ENCODE measurements at places on chromosomes 1 and 21.
A peak's percentile ranks its signal among the peaks of the same experiment; 100 is the strongest.

DNA sequence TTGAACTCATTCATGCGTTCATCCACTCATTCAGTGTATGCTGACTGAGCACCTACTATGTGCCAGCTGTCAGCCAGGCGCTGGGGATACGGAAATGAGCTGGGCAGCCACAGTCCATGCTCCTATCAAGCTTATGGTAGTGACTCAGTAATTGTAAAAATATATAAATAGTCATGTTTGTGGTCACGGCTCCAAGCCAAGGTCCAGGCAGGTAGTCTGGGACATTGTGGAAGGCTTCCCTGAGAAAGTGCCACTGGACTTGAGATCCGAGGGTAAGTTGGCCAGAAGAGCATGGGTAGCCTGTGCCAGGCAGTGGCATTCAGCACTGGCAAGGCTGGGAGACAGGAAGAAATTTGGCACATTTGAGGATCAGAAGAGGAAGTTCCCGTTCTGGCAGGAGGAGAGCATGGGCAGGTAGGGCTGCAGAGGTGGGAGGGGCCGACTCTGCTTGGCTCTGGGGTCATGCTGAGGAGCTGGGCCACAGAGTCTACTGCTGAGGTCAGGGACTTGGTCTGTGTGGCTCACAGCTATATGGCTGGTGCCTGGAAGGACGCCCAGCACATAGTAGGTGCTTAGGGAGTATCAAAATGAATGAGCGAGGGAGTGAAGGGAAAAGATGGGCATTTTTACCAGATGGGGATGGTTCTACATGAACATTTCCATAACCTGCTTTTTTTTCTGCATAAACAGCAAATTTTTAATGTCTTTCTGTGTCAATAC is 6.9 kb downstream of the PTPRF start:
- DNase-seq: no peak

DNA sequence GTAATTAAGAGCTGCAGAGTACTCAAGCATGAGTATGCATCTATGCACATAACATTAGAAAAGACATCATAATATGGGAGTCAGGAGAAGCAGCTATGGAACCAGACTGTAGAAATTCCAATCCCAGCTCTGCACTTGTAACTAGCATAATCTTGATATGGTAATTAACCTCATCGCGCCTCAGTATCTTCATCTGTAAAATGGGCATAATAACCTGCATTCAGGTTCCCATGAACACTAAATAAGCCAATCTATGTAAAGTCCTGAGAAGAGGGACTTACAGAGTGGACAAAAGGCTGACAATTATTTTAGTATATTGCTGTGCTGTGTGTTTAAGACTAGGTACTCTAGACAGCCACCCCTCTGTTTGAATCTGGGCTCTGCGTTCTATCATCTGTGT is 318.9 kb upstream of the USP25 start:
- DNase-seq: no peak

DNA sequence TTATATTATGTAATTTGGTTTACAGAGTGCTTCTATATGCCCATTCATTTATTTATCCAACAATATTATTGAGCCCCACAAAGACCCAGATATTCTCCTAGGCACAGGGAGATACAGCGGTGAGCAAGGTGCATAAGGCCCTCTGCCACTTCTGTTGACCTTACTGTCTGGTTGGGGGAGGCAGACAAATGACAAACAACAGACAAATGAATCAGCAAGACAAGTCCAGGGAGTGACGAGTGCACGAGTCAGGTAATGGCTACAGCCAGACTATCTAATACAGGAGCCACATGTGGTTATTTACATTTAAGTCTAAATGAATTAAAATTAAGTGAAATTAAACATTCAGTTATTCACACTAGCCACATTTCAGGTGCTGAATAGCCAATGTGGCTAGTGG is 22.0 kb upstream of the BCAR3 start:
- DNase-seq: peak; percentile 21

GRCh38 chr1:8962812-8963530 is 17.3 kb downstream of the CA6 start:
- DNase-seq: peak; percentile 26

- DNase-seq: no peak
Measured at GRCh38 chr1:195306281-195306680, 1302.0 kb downstream of the KCNT2 start.

DNA sequence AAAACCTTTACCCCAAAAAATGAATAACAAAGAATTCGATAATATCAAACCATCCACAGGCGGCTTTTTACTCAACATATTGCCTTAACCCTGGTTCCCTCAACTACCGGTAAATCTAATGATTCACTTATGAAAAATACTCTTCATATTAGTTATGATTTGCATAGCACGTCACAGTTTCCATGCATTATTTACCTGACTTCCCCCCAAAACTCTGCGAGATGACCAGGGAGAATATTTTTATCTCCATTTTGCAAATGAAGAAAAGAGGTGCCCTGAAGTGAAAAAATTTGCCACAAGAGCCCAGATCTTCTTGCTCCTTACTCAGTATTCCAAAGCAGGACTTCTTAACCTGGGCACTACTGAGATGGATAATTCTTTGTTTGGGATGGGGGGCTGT is 2.9 kb downstream of the JAK1 start:
- no peak for DNase-seq

GRCh38 chr1:99621340-99621901 is 24.5 kb upstream of the PALMD start:
- no peak for DNase-seq

- DNase-seq: peak; percentile 96
Measured at GRCh38 chr1:198156745-198157240, at the start of gene NEK7. TSS of gene NEK7 (plus strand) at chr1:198156998. CDS start at chr1:198232581, 75,583 bp downstream.

GRCh38 chr1:59329412-59330053 is 32.6 kb downstream of the FGGY start:
- DNase-seq: no peak

DNA sequence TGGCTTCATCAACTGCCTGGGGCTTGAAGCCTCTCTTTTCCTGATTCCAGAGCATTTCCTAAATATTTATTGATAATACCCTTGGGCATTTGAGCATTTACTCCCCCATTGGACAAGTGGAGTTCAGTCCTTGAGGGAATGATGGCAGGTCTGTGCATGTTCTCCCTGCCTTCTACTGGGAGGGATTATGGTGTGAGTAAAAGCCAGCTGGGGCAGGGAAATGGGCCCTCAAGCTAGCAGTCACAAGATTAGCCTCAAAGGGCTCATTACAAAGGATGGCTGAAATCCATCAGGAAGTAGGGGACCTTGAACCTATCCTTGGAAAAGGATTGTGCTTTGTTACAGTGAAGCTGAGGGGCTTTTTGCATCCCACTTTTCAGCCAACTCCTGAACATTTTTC is 24.2 kb upstream of the OSBPL9 start:
- DNase-seq: peak; percentile 5

- no peak for DNase-seq
Measured at GRCh38 chr1:228018125-228018398, 11.3 kb downstream of the WNT3A start.

- no peak for DNase-seq
Measured at GRCh38 chr1:33895976-33896375, 32.1 kb downstream of the HMGB4 start.

DNA sequence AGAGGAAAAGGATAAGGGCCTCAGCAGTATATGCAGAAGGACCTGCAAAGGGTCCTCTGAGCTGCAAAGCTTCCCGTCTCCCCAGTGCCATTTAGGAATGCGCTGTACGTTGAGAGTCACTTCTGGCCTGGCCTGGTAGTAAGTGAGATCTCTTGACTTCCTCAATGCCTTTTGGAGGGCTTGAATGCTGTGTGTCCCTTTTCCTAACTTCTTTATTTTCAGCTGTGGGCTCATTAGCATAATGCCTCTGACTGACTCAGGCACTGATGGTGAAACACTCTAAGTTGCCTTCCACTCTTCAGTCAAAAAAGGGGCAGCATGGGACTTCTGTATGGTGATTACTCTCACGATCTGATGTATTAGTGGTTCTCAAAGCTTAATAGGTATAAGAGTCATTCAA is 49.9 kb downstream of the XCL1 start:
- DNase-seq: no peak

GRCh38 chr1:75937034-75937433 is 4.8 kb upstream of the ASB17 start:
- DNase-seq: no peak

DNA sequence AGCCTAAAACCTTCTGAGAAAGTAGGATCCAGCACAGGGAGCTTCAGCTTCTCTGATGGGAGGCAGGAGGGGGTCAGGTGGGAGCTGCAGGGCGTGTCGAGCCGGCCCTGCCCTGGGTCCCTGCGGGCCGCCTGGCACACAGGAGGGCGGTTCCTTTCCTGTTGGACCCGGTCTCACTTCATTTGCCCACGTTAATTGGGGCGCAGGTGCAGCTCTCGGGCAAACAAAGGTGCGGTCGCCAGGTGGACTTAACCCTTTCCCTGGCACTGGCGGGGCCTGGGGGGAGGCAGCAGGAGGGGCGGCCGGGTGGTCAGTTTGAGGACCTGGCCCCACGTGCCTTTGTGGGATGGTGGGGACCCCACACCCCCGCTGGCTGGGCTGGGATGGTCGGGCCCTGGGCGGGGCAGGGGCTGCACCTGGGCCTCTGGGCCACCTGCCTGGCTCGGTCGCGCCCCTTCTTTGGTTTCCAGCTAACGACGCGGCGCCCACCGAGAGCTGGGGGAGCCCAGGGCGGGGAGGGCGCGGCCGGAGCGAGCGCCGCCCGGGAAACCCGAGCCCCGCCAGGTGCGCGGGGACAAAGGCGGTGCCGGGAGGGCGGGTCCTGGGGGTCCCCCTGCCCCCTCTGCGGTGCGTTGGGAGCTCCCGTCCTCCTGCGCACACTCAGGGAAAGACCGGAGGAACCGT is 20.8 kb upstream of the C1orf159 start:
- peak; percentile 94 for DNase-seq

GRCh38 chr1:244836584-244836983 is 1.1 kb downstream of the COX20 start:
- DNase-seq: no peak

DNA sequence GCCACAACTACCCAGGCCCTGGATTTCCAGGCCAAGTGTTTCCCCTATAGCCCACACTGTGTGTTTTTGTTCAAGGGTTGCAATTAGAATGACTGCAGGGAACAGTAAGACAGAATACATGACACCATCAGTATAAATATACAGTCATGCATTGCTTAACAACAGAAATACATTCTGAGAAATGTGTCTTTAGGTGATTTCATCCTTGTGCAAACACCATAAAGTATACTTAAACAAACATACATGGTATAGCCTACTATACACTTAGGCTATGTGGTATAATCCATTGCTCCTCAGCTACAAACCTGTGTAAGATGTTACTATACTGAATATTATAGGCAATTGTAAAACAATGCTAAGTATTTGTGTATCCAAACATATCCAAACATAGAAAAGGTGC is 7.5 kb upstream of the SLC44A5 start:
- DNase-seq: peak; percentile 59

- peak; percentile 16 for DNase-seq
Measured at GRCh38 chr21:16071092-16071491, 341.3 kb downstream of the USP25 start.

- DNase-seq: peak; percentile 76
Measured at GRCh38 chr1:186605762-186606350, 74.4 kb downstream of the PTGS2 start.

GRCh38 chr1:205002705-205003104 is 40.3 kb upstream of the CNTN2 start:
- DNase-seq: peak; percentile 57

DNA sequence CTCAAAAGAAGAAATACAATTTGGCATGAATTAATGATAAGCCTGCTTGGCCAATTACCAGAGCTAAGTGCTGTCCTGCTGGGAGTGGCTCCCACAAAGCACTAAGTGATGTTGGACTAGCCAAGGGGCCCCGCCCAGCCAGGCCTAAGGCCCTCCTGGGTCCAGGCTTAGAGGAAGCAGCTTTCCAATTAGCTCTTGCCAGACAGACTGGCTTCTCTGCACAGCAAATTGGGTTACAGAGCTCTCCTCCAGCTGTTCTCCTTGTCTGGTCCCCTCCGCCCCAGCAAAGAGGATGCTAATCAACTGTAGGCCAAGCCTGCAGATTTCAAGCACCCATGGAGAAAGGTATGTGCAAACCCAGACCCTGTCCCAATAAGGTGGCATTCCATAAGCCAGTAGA is 151.9 kb downstream of the DMRTA2 start:
- peak; percentile 95 for DNase-seq

- peak; percentile 60 for DNase-seq
Measured at GRCh38 chr1:224203243-224204016, 20.4 kb downstream of the DEGS1 start.

DNA sequence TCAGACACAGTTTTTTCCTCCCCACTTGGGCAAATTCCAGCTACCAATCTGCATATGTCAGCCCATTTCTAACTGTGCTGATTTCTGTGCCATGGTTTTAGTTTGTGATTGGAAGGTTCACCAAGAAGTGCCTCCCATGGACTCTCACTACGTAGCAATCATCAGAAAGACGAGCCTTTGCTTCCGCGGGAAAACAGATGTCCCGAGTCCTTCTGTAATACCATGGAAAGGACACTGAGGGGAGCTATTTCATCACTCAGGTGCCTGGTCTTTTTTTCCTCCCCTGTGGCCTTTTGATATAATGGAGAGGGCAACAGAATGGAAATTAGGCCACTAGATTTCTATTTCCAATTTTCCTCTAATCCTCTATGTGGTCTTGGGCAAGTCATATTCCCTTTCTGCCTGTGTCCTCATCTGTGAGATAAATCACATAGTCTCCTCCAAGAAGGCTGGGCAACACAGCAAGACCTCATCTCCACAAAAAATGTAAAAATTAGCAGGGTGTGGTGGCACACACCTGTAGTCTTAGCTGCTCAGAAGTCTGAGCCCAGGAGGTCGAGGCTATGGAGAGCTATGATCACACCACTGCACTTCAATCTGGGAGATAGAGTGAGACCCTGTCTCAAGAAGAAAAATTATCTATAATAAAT is 24.8 kb downstream of the LEMD1 start:
- DNase-seq: peak; percentile 94

- DNase-seq: no peak
Measured at GRCh38 chr1:58607391-58607790, 30.3 kb upstream of the TACSTD2 start.

DNA sequence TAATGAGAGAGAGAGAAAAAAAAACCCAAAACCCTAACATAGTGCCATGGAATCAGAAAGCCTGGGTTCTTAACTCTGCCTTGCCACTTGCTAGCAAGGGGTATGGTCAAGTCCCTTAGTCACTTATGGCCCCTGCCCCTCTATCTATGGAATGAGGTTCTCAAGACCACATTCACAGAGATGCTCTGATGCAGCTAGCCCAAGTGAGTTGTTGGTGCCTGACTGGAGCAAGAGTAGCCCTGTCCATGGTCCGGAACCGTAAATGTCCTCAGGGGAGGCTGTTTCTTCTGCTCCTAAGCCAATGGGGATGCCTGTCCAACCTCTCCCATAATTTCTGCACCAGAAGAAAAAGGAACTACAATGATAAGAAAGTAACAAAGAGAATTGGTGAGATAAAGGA is 56.8 kb downstream of the CSMD2 start:
- DNase-seq: no peak

DNA sequence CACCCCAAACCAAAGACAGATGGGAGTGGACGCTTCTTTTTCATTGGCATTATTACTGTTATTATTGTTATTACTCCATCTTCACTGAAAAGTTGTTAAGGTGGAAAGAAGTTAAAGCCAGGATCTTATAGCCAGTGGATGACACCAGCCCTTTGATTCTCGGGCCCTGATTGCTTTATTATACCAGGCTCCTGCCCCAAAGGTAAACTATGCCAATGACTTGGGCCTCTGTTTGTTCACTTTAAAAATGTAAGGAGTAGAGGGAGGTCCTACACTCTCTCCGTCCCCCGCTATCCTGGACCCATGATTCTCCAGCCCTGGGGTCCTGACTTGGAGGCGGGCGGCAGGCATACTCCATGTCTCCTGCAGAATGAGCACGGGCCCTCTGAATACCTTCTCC is 106.8 kb downstream of the TOMM20 start:
- DNase-seq: no peak

All from NCI-H69 (cell line).